Stimulated activated CD4-positive, alpha-beta T cell treated with anti-CD3 and anti-CD28 coated beads, TNF-alpha, amount 100 ng/mL, for 1 hour (primary cell): ENCODE measurements at places on chromosomes 1 and 21.

GRCh38 chr1:228964178-228965089, 229.2 kb downstream of the RHOU start:
- no peak for DNase-seq

DNA sequence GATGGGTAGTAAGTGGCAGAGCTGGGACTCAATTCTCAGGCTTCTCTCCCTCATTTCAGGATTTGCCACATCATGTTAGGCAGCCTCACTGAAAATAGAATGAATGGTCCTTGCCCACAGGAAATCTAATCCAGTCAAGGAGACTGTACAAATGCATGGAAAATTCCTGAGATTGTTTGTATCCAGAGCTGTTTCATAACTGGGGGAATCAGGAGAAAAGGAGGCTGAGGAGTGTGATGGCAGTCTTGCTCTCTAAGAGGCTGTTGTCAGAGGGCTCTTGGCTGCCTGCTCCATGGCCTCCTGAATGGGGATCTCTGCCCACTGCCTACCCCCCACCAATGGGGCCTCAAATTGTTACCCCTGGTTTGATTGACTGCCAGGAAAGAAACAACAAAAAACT, 141.9 kb upstream of the TNR start:
- no peak for DNase-seq

GRCh38 chr1:227785805-227786671, 29.4 kb upstream of the PRSS38 start:
- DNase-seq = no peak

- DNase-seq = peak; percentile 48
Observed at GRCh38 chr1:206489980-206490770, 17.2 kb upstream of the RASSF5 start.

GRCh38 chr1:154784924-154785531, 85.1 kb downstream of the KCNN3 start:
- DNase-seq = no peak

GRCh38 chr21:44485254-44485793, 30.0 kb downstream of the LRRC3 start:
- DNase-seq = no peak

GRCh38 chr1:5485968-5486696, 506.1 kb downstream of the NPHP4 start:
- no peak for DNase-seq

- DNase-seq = no peak
Observed at GRCh38 chr1:5475572-5475971, 516.7 kb downstream of the NPHP4 start.

- DNase-seq = no peak
Observed at GRCh38 chr1:58580186-58580585, 3.1 kb upstream of the TACSTD2 start.

DNA sequence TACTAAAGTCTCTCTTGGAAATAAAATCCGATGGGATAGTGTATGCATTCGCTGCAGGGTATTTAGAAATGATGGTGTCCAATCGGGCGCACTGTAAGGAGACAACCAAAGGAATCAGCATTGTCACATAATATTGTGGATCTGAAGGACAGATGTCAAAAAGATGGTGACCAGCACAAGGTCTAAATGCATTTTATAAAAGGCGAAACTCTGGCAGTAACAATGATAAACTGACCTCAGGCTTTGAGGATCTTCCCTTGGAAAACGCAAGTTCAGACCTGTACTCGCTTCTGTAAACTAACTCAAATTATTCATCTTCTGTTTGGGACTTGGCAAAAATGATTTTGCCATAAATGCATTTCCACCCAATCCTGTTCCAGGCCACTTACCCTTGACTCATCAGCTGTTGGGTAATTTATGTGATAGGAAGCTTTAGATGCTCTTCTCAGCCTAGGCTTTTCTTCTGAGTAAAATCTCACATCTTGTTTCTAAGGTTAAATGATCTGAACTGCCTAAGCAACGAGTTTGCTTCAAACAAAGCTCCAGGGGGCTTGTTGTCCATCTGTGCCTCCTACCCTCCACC, 33.8 kb downstream of the STPG1 start:
- no peak for DNase-seq

- DNase-seq = no peak
Observed at GRCh38 chr1:205538235-205538840, 33.9 kb downstream of the CDK18 start.

DNA sequence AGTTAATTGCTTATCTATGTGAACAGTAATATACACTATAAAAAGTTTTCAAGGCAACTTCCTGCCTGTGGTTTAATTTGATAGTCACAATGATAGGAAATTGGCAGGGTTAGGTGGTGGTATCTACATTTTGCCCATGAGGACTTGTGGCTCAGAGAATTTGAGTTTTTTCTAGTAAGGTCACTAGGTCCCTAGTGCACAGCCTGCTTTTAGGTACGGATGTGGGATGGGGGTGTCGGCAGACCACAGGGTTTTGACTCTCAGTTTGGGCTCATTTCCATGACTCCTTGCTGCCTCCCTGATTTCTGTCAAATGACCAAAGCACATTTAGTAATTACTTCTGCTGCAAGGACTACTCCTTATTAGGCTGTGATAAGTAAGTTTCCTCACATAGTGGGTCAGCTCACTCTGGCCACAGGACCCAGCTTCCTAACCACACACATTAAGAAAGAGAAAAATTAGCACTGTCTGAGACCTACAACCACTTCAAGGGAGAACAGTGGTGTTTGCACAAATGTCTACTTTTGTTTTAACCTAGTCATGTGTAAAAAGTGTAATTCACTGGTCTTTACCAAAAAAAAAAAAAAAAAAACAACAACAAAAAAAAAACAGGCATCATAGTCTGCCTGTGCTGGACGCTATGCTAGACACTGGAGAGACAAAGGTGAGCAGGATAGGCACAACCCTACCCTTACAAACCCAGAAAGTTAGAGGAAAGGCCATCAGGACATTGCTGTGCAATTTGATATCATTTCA, 43.7 kb downstream of the MRPL39 start:
- DNase-seq = peak; percentile 32

DNA sequence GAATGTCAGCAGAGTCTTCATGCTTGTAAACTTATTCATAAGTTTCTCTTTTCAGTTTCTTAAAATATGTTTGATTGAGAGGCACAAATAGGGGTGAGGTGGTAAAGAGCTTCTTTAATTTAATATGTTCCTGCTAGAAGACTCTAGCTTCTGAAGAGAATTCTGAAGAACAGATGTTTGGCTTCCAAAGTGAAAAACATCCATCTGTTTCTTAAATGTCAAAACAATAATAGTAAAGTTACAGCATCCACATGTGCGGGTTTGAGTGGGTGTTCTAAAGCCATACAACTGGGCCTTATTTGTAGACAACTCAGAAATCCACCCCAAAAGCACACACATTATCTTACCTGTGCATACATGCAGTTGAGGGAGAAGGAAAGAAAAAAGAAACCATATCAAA, 144.0 kb upstream of the ADGRL4 start:
- DNase-seq = no peak

DNA sequence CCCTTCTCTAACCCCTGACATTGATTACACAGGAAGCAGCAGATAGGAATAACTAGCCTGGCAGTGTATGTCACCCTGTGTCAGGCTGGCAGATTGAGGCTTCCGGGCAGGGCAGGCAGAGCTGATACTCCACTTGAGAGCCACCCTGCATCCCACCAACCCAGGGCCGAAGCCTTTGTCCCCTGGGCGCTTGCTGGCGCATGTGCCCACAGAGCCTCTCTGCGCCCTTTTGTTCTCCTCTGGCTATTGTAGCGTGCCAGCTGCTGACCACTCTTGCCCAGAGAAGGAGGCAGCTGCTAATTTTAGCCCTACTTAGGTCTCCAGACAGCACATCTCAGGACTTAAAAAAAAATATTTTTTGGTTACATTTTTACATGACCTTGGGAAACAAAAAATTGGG, 304.9 kb downstream of the HHAT start:
- DNase-seq = no peak

DNA sequence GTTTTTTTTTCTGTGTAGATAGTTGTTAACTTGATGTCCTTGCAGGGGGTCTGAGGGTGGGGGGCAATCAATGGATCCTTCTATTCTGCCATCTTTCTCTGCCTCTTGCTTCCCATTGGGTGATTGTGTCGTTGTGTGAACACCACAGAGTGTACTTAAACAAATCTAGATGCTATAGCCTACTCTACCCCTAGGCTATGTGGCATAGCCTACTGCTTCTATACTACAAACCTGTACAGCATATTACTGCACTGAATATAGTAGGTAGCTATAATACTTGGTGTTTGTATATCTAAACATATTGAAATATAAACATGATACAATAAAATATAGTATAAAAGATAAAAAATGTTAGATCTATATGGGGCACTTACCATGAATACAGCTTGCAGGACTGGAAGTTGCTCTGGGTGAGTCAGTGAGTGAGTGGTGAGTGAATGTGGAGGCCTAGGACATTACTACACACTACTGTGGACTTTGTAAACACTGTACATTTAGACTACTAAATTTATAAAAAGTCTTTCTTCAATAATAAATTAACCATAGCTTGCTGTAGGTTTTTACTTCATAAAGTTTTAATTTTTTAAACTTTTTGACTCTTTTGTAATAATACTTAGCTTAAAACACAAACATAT, 105.4 kb downstream of the CENPF start:
- no peak for DNase-seq

DNA sequence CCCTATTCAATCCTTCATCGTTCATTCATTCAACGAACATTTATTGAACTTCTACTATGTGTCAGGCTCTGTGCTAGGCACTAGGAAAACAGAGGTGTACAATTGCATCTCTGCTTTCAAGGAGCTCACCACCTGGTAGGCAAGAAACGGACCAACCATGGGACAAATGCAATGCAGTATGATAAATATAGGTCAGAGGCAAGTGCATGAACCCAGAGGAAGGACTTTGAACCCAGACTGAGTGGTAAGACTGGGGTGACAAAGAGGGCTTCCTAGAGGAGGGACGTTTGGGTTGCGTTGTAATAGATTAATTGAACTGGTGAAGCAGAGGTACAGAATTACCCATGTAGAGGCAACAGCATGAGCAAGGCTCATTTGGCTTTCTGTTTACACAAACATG, 16.4 kb downstream of the CD2 start:
- DNase-seq = no peak

GRCh38 chr1:187891993-187892682, 1063.4 kb downstream of the PLA2G4A start:
- DNase-seq = no peak

DNA sequence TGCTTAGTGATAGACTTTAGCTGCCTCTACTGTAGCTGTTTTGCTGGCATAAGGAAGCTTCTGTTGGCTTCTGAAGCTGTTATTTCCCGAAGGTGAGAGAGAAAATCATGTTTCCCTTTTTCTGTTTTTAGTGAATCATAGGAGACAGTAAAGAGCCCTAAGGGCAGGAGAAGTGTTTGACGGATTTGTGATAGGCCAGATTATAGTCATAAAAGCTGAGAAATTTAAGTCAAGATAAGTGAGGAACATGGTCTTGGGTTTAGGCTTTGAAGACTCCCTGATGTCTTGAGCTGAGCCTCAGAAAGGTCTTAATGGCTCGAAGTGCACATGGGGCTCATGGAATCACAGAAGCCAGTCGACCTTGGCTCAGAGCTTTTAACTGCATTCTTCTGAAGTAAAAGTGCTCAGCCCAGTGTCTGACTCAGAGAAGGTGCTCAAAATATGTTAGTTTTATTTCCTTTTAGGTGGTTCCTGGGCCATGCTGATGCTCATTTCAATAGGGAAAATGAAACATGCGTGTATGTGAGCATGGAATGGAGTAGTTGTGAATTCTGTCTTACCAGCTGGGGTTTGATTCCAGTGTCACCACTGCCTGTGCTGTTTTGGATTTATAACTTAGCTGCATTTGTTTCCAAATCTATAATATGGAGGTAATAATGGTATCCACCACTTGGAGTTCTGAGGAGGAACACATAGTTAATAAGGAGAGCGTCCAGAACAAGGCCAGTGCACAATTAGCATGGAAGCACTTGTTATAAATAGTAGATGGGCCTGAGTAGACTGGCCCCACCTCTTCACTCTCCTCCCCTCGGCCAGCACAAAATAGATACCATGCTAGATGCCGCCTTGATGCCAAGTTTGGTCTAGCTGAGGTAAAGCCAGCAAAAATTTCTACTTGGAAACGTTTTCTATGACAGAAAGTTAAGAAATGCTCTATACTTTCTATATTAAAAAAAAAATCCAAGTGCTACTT, 99.2 kb downstream of the C1orf21 start:
- DNase-seq = no peak

DNA sequence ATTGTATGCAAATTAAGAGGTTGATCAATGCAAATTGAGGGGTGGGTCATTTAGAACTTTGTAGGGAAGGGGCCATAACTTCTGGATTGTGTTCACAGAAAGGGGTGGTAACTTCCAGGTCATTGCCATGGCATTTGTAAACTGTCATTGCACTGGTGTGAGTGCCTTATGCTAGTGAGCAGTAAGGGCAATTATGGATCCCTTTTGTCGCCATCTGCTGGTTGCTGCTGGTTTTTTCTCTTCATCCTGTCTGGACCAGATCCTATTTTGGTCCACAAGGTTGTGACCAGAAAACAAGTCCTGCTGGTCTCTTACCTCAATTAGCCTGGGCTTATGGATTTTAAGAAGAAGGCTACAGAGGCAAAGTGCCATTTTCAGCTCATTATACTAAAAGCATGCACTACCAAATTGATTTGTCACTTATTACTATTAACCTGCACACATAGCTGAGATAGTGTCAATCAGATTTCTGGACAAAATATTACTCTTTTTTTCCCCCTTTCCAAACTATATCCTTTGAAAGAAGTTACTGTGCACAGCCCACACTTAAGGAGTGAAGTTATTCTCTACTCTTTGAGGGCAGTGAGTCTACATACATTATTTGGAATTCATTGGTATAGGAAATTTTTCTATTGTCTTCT, 196.2 kb downstream of the ZC3H11B start:
- peak; percentile 41 for DNase-seq

- DNase-seq = no peak
Observed at GRCh38 chr1:93844262-93845045, 34.6 kb downstream of the DNTTIP2 start.

- DNase-seq = no peak
Observed at GRCh38 chr1:211595419-211595818, 16.5 kb upstream of the SLC30A1 start.

GRCh38 chr1:173903827-173904531, 13.1 kb downstream of the SERPINC1 start:
- no peak for DNase-seq

- DNase-seq = no peak
Observed at GRCh38 chr1:54301497-54301896, 101.5 kb downstream of the MRPL37 start.

DNA sequence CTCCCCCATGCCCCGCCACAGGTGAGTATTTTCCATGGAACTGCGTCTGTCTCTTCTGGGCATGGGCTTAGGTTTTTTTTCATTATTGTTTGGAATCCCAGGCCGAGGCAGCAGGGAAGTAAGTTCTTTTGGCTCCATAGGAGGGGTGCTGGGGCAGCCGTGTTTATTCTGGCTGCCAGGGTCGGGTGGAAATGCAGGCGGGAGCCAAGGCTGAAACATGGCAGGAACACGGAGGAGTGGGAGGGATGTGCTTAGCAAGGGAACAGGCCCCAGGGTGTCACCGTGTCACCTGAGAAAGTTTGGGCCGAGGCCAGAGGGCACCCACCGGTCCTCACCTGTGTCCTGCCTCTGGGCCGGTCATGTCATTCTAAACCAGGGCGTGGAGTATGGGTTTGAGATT, 4.5 kb upstream of the DHRS3 start:
- no peak for DNase-seq
